Epithelial cell of esophagus (primary cell): ENCODE measurements at places on chromosomes 3 and 15.

DNA sequence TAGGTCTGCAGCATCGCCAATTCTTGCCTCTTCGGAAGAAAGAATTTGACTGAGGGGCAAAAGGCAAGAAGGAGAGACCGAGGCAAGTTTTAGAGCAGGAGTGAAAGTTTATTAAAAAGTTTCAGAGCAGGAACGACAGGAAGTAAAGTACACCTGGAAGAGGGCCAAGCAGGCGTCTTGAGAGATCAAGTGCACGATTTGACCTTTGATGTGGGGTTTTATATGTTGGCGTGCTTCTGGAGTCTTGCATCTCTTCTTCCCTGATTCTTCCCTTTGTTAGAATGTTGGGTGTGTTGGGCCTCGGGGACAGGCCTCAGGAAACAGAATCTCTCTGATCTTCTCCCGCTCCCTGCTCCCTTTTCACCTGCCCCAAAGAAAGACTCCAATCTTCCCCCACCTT is 40.6 kb upstream of the FLNB start:
- DNase-seq, result no peak

DNA sequence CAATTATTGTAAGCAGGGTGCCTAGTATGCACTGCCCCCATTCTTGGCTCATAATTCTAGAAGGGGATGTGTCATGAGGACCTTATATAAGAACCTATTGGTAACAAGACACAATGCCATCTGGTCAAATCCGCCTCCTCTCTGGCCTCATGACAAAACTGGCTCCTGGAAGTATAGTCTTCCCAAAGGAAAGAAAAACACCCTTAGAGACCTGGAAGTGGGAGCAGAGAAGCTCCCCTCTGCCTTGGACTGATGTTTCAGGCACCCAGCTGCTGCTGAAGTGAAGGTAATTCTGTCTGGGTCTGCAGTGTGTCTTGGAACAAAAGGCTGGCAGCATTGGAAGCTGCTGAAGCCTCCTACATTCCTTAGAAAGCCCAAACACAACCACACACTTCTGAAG is 107.2 kb upstream of the CLSTN2 start:
- no peak for DNase-seq

DNA sequence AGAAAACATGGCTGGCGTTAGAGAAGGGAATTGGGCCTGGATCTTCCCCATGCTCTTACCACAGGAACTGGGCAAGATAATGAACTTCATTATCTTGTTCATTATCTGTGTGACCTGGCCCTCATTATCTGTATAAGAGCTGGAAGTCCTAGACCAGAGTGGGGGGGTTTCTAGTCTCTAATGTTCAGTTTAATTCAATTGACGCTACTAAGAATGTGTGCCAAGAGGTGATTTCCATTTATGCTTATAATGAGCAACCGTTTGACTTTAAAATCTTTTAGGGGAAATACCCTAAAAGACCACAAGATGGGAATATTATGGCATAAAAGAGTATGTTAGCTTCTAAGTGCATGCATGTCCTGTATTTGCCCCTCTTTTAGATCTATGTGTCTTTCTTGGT is 59.1 kb upstream of the CSTA start:
- no peak for DNase-seq

GRCh38 chr3:177451864-177452830 is 254.9 kb upstream of the TBL1XR1 start:
- peak; percentile 99 for DNase-seq

DNA sequence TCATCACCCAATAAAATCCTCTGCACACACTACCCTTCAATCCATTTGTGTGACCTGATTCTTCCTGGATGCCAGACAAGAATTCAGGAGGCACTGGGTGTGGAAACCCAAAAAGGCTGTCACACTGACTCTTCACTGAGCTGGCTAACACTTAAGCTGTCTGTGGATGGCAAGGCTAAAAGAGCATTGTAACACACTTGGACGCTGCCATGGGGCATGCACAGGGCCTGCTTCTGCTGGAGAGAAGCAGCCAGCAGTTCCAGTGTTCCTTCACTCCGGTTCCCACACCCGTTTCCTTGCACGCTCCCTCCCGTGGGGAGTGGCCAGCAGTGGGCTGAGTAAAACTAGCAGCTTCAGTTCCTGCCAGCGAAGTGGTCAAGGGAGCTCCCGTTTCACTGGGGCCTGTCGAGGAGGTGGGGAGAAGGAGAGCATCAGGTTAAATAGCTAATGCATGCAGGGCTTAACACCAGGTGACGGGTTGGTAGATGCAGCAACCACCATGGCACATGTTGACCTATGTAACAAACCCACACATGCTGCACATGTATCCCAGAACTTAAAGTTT is 737.1 kb downstream of the FHIT start:
- no peak for DNase-seq

- no peak for DNase-seq
These were observed 38.6 kb downstream of the MCTP2 start for GRCh38 chr15:94269954-94270353.

DNA sequence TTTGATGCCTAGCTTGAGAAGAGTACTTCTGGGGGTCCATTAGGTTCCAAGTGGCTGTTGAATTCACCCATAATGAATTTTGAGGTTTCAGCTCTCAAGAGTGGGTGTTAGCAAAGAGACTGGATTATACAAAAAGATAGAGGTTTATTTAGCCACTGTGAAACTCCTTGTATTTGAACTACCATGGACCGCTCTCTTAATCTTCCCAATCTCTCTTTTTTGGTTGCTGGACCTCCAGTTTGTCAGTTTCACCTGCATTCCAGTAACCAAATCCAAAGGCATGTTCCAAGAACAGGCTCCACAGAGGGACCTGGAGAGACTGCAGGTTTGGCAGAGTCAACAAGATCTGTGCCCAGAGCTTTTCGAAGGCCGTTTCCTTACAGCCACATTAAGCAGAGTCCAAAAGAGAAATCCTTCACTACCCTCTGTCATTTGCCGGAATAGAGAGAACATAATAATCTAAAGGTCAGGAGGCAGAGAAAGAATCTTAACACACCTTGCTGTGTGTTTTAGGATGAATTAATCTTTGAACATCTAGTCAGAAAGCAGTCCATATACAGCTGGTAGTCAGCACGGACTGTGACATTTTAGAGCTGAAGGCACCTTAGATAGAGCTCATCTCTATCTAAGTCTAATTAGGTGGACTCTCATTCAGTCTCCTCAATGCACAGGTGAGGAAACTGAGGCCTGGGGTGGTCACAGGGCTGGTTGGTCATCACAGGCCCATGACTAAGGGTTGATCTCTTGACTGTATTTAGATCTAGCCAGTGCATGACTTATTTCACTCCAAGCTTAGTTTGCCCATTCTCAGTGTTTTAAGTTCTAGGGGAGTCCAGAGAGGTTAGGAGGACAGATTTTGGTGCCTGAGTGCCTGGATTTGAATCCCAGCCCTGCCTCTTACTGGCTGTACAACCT is 1.3 kb downstream of the ABHD2 start:
- no peak for DNase-seq

DNA sequence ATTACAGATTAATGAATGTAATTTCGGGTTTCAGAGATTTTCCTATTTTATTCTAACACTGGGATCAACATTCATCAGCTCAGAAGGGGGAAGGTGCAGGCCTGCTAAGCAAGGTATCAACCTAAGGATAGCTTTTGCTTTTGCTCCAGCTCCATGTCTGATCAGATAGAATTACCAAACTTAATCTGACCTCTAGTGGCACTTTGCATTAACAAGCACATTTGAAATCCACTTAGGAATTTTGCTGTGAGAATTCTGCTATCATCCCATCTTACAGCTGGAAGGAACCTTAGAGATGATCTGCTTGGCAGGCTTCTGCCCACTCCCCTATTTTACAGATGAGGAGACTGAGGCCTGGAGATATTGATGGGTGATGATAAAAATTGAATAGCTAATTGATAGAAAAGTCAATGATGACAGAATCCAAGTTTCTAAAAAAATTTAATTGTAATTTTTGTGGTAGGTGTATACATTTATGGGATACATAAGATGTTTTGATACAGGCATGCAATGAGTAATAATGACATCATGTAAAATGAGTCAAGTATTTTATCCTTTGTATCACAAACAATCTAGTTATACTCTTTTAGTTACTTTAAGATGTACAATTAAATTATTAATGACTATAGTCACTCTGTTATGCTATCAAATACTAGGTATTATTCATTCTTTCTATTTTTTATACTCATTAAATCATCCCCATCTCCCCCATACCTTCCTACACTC is 209.2 kb upstream of the ZPLD1 start:
- peak; percentile 83 for DNase-seq

DNA sequence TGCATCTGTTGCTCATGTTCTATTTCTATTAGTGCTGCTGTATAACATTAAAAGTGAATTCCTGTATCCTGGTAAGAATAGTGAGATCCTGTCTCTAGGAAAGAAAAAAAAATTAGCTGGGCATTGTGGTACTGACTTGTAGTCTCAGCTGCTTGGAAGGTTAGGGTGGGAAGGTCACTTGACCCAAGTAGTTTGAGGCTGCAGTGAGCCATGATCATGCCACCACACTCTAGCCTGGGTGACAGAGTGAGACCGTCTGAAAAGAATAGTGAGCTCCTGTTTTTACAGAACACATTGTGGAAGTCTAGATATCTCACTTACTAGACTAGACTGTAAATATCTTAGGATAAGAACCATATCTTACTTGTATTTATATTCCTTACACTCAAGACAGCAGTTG is 4.6 kb downstream of the ATP11B start:
- DNase-seq, result no peak

- DNase-seq, result peak; percentile 16
These were observed 349.2 kb downstream of the NAALADL2 start for GRCh38 chr3:175208326-175208725.

GRCh38 chr15:78928616-78929093 is 16.2 kb downstream of the CTSH start:
- DNase-seq, result no peak

DNA sequence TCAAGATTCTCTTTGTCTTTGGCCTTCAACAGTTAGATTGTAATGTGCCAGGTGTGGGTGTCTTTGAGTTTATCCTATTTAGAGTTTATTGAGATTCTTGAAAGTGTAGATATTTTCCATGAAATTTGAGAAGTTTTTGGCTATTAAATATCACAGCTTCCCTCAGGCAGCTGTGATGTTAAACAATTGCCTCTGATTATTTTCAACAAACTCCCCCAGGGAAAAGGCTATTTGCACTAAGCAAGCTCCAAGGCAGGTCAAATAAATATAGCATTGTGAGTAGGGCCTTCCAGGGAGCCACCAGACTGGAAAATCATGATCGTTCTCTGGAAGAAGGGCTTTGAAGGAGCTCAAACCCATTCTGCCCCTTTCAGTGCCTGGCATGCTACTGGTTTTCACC is 107.0 kb downstream of the EEFSEC start:
- DNase-seq, result no peak

DNA sequence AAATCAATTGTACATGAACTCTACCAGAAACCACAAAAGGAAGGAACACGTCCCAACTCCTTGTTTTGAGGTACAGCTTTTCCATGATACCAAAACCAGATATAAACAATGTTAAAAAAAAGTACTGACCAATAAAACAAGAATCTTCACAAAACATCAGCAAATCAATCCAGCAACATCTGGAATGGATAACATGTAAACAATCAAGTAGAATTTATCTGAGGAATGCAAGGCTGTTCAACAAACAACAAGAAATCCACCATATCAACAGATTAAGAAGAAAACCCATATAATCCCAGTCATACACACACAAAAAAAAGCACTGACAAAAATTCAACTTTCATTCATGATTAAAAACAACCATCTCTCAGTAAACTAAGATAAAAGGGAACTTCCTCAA is 26.7 kb downstream of the TJP1 start:
- DNase-seq, result no peak

- no peak for DNase-seq
These were observed 23.1 kb downstream of the DCUN1D1 start for GRCh38 chr3:182957226-182957625.

GRCh38 chr15:38299216-38299615 is 46.6 kb downstream of the SPRED1 start:
- DNase-seq, result no peak

DNA sequence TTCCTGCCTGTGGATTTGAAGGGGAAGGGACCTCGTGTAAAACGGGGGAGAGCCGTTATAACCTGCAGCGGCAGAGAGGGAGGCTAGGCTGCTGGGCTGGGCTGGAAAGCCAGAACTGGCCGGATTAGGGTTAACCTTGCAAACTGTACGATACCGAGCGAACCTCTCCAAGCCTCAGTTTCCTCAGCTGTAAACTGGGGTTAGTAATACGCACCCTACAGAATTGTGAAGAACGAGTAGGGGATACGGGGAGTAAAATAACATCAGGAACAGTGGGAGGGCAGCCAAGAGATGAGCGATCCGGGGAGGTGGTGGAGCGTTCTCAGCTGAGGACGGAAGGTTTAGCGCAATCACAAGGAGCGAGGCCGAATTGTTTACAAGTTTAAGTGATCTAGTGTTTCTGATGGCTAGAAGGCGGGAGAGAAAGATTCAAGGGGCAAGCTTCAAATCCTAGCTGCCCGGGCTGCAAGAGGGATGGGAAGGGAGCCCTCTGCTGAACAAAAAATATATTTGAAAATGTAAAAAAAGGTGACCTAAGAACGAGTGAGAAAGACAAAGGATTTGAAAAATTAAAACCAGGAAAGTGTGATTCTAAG is 768 bp upstream of the SEMA5B start:
- peak; percentile 70 for DNase-seq

GRCh38 chr3:150022381-150023238 is 51.9 kb upstream of the PFN2 start:
- peak; percentile 34 for DNase-seq

GRCh38 chr3:67311440-67311839 is 313.3 kb downstream of the KBTBD8 start:
- no peak for DNase-seq

DNA sequence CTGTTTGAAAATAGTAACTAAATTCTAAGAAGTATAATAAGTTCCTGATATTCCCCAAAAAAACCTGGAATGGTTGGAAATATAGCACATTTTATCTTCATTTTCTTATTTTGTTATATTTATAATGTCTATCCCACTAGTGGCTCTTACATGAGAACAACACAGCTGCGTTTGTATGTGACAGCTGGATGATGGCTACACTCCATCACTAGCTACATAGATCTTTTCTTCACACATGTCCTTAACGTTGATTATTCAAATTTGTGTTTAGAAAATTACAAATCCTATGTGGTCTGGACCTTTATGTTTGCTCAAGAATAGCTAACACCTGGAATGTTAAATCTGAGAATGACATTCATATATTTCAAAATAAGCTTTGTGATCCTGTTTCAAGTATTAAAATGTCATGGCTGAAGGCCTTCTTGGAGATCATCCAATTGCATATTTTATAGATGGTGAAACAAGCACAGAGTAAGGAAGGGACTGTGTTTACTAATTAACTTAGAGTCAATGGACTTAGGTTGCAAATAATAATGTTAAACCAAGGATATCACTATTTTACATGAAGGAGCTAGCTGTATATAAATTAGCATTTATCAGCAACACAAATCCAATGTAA is 60.8 kb downstream of the ATP13A5 start:
- no peak for DNase-seq
